ENCODE measurements at places on chromosomes 2 and 18. TPM values are rescaled to one million over a fixed set of nuclear protein-coding genes. Genes with fewer than 3 reads are reported as not detected.

LIPG gene
- total RNA-seq = 5.0 TPM

STEAP3 gene
- 2.5 TPM for total RNA-seq

RNF181 gene
- total RNA-seq = 125 TPM

REG3A gene
- total RNA-seq = not detected

LYPD6B gene
- total RNA-seq = 12.8 TPM

DCDC2C gene
- total RNA-seq = not detected

CAPN14 gene
- total RNA-seq = 0.21 TPM

OTOS gene
- not detected for total RNA-seq

TANK gene
- total RNA-seq = 23.9 TPM

CNGA3 gene
- not detected for total RNA-seq

OSBPL6 gene
- total RNA-seq = 4.7 TPM

RESP18 gene
- not detected for total RNA-seq

CCL20 gene
- not detected for total RNA-seq

PAIP2B gene
- total RNA-seq = 21.2 TPM

TMEM163 gene
- 0.21 TPM for total RNA-seq

SPR gene
- total RNA-seq = 6.5 TPM

NXPH2 gene
- total RNA-seq = 3.1 TPM

DYNAP gene
- not detected for total RNA-seq

SIX3 gene
- total RNA-seq = 5.7 TPM

C2orf81 gene
- 3.2 TPM for total RNA-seq

RMC1 gene
- total RNA-seq = 20.5 TPM

ETAA1 gene
- total RNA-seq = 18.7 TPM

ITM2C gene
- total RNA-seq = 293 TPM

CDH20 gene
- total RNA-seq = 0.11 TPM

GCKR gene
- total RNA-seq = 1.6 TPM

SULT1C4 gene
- 3.5 TPM for total RNA-seq

MRO gene
- 0.35 TPM for total RNA-seq

WDR35 gene
- 12.4 TPM for total RNA-seq

SULT1C2 gene
- total RNA-seq = 1.00 TPM

WDR7 gene
- 17.0 TPM for total RNA-seq

ABCG5 gene
- total RNA-seq = not detected

ALPP gene
- total RNA-seq = not detected

IGFBP2 gene
- total RNA-seq = 80.8 TPM

GALNT13 gene
- 9.8 TPM for total RNA-seq

OBSL1 gene
- 145 TPM for total RNA-seq

INPP4A gene
- total RNA-seq = 84.9 TPM

EDAR gene
- total RNA-seq = not detected

ZC3H8 gene
- 10.4 TPM for total RNA-seq

DSEL gene
- 9.0 TPM for total RNA-seq

C2orf66 gene
- total RNA-seq = 0.15 TPM

RTP5 gene
- total RNA-seq = not detected

ANKRD30BL gene
- total RNA-seq = not detected

TBR1 gene
- 2.0 TPM for total RNA-seq

ADAM23 gene
- 34.2 TPM for total RNA-seq
